M059J (cell line): ENCODE measurements at places on chromosomes 13 and 19.

GRCh38 chr13:47896546-47896945 is 104.5 kb downstream of the SUCLA2 start:
- no peak for DNase-seq

GRCh38 chr19:6227936-6228325 is 51.8 kb downstream of the MLLT1 start:
- no peak for DNase-seq

DNA sequence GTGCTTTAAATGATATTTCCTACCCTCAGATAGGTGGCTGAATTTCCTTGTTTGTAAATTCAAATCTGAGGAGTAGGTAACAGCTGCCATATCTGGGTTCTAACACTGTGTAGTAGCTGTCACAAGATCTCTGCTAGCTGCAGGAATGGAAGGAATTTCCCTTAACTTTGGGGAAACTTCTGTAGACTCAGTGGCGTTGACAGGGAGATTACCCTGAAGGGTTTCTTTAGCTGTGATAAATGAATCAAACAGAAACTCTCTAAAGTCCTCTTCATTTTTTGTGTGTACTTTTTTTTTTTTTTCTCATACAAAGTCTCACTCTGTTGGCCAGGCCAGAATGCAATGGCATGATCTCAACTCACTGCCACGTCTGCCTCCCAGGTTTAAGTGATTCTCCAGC is 5.3 kb upstream of the EPSTI1 start:
- DNase-seq: peak; percentile 46

- DNase-seq: no peak
Observed at GRCh38 chr13:25166306-25166705, 5.8 kb downstream of the AMER2 start.

DNA sequence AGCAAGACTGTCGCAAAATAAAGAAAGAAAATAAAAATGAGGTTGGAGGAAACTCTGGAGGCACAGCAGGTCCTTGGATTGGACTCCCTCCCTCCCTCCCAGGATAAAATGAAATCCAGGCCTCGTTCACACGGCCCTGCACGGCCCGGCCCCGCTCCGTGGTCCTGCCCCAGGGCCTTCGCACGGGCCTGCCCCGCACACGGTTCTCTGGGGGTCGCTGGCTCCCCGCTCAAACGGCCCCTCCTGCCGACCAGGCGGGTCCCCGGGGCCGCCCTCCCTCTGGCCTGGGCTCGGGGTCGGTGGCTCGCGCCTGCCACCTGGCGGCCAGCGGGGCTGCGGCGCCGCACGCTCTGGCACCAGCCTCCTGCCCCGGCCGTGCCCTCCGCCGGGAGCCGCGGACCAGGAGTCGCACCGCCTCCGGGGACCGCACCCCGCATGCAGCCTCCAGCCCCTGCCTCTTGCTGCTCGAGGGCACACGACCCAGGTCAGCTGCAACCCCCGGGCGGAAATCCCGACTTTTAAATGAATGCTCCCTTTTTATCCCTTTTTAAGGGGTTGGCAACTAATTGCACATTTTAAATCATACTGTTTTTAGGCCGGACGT is 1.5 kb upstream of the WDR18 start:
- peak; percentile 51 for DNase-seq

- DNase-seq: no peak
Observed at GRCh38 chr13:66513728-66514127, 716.4 kb downstream of the PCDH9 start.
